ENCODE measurements at places on chromosomes 2 and 18.

- no peak for DNase-seq
These were observed 104.4 kb downstream of the RGPD3 start for GRCh38 chr2:106363791-106364190.

- no peak for DNase-seq
These were observed 9.4 kb upstream of the GMPPA start for GRCh38 chr2:219489315-219489714.

DNA sequence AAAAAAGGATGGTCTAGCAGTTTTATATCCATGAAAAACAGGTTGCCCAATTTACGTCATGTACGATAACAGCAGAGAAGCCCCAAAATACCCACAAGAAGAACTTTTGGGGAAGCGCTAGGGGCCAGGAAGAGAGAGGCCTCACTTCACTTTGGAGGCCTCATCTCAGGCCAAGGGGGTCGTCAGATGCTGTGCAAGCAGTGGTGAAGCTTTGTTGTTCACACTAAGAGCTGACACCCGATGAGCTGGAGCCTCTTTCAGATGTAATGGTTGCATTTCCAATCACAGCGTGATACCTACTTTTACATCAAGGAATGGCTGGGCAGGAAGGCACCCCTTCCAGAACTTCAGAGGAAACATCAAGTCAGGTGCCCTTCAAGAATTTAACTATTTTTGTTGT lies 242.3 kb upstream of the PXDN start:
- DNase-seq = no peak

GRCh38 chr2:39629646-39630045 lies 36.1 kb upstream of the TMEM178A start:
- DNase-seq = no peak

- no peak for DNase-seq
These were observed 479.3 kb upstream of the NXPH2 start for GRCh38 chr2:139259422-139260051.

DNA sequence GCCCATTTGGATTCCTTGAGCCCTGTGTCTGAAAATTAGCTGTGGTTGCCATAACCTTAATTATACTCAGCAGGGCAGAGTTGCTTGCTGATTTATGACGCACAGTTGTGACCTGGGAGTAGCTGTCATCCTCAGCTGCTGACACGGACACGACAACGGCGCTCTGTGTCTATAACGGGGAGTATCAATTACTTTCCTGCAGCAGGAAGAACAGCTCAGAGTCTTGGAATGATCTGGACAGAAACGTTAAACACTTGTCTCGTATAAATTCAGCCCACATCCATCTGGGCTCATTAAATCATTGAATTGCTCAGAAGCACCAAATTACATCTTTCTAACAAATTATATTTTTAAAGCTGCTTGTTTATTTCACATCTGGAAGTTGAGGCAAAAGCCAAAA lies 116.3 kb downstream of the SEPTIN10 start:
- DNase-seq = no peak

- no peak for DNase-seq
These were observed 34.5 kb upstream of the ARL5A start for GRCh38 chr2:151862700-151863099.

DNA sequence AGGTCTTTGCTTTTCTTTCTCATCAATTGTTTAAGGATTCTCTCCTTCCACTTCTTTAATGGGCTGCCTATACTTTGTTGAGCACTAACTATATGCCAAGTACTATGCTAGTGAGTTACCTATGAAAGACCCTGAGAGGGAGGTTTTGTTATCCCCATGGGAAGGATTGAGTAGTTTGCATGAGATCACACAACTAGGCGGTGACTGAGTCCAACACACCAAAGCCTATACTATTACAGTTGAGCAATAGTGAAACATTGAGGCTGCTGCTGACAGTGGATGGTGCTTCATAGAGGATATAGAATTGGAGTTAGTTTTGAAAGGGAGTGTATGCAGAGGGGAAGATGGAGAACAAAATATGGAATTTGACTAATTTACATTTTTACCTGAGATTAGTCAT lies 15.8 kb downstream of the NABP1 start:
- DNase-seq = no peak

DNA sequence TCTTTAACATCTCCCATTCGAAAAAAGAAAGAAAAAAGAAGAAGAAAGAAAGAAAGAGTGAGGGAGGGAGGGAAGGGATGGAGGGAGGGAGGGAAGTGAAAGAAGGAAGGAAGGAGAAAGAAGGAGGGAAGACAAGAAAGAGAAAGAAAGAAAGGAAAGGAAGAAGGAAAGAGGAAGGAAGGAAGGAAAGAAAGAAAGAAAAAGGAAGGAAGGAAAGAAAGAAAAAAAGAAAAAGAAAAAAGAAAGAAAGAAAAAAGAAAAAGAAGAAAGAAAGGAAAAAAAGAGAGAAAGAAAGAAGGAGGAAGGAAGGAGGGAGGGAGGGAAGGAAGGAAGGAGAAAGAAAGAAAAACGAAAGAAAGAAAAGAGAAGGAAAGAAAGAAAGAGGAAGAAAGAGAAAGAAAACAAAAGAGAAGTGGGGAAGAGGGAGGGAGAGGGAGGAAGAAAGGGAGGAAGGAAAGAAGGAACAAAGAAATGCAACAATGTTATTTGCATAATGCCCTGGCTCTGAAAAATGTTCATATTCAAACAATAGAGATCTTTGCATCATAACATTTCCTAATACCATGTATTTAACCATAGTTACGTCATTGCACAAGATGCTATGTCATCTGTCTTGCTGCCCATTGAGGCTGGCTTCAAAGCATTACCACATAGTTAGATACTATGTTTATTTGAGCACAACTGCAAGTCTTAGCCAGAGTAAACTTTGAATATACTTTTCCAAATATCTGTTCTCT lies 550.6 kb downstream of the DSC3 start:
- DNase-seq = no peak

DNA sequence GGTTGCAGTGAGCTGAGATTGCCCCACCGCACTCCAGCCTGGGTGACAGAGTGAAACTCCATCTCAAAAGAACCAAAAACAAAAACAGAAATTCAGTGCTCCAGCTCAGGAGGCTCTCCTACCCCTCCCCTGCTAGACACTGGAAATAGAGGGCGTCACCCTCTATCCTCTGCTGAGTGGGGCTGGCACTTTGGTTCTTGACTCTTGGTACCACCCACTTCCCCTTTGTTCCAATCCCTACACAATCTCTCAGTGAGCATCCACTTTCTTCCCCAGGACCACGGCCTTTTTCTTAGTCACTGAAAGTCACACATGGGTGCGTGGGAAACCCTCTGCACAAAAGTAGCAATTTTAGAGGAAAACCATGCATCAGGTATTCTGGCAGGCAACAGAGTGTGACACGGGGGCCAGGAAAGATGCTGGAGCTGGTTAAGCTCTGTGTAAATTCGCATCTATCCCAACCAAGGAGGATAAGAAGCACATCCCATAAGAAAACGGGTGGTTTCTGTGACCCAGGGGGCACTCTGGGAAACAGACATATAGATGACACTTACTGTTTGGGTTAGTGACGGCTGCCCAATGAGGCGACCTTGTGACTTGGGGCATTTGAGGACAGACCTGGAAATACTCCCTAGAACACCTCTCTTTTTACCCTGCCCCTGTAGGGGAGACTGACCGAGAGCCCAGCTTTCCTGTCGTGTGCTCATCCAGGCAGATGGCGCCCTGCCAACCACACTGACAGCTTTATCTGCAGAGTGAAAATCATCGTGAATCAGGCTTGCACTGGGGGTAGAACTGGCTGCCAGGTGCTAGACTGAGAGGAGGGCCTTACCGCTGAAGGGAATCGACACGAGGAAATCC lies 7.7 kb downstream of the HJURP start:
- DNase-seq = no peak

GRCh38 chr2:204781941-204782340 lies 236.7 kb downstream of the PARD3B start:
- no peak for DNase-seq

- no peak for DNase-seq
These were observed 4.1 kb downstream of the FEV start for GRCh38 chr2:218980735-218981389.

Data from NCI-H774 (cell line).